ENCODE measurements at places on chromosomes 3 and 15.

GRCh38 chr3:30604093-30604492 is 2.3 kb upstream of the TGFBR2 start:
- no peak for DNase-seq

DNA sequence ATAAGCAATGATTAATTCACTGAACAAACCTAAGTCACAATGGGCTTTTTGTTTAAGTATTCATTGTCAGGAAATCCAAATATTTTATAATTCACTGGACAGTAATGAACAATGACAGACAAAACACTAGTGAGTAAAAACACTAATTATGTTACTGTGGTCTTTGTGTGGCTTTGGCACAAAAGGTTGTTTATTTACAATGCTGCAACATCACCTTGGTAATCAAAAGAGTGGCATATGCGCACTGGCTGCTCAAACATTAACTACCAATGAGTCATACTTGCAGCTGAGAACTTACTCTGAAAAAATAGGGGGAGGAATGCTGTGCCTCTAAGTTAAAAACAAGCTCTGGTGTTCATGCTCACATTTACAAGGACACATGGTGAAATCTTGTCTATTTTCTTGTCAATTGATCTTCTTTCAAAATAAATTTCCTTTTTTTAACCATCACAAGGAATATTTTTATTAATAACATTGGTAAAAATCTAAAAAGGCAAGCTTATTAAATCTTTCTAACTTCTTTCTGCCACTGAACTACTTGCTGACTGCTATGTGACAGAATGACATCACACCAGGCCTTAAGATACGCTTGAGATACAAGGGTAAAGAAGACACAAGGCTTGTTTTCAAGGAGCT is 85.2 kb upstream of the PPIB start:
- peak; percentile 51 for DNase-seq

- no peak for DNase-seq
These were observed 251.0 kb upstream of the TLE3 start for GRCh38 chr15:70348581-70349344.

DNA sequence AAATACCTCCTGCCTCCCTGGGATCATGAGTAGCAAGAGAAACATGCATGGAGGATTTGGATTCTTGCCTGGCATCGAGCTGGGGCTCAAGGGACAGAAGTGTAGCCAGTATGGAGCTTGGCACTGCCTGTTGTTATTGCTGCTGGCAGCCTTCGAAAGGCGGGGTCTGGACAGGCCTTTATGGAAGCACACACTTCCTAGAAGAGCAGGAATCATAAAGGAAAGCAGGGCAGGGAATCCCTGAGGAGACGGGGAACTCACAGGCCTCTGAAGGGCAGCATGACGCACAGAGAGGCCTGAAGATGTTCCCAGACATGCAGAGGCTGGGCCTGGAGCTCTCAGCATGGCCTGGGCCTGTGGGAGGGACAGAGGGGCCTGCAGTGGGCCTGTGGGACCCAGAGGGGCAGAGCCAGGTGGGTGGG is 18.6 kb upstream of the SLC41A3 start:
- DNase-seq, result no peak

GRCh38 chr3:78951342-78951945 is 816.4 kb downstream of the ROBO1 start:
- no peak for DNase-seq

All from fibroblast of skin of left quadriceps (primary cell).